ENCODE measurements at places on chromosomes 3 and 15.
A peak's percentile ranks its signal among the peaks of the same experiment; 100 is the strongest.

DNA sequence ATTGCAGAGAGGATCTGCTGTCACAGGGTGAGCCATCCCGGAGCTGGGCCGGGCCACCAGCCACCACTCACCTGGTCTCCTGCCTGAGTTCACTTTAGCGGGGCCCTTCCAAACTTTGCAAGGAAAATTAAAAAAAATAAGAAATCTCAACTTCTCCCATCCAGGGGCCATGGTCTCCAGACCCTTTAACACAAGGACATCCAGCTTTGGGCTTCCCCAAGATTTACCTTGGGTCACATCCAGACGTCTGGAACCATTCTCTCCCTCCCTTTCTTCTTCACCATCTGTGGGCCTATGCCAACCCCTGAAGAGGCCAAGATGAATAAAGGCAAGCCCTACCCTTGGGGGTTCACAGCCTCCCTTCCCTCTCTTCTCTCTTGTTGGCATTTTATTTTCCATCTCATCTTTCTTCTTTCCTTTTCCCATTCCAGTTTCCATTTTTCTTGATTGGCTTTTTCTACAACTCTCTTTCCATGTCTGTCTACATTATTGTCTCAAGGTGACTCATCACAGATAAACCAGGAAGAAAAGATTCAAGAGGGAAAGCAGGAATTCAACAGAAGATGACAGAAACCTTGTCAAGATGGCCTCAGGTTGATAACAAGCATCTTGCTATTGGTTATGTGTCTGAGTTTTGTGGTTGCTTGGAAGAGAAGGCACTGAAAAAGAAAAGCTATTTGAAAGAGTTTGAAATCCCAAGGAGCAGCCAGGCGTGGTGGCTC is 49.5 kb downstream of the ITGA11 start:
- DNase-seq, result no peak

GRCh38 chr3:132256989-132257388 is 60.2 kb upstream of the ACP3 start:
- DNase-seq, result no peak

- DNase-seq, result no peak
Measured at GRCh38 chr3:66107855-66108254, 69.1 kb upstream of the MAGI1 start.

GRCh38 chr15:74432271-74432967 is 1.3 kb downstream of the SEMA7A start:
- no peak for DNase-seq

DNA sequence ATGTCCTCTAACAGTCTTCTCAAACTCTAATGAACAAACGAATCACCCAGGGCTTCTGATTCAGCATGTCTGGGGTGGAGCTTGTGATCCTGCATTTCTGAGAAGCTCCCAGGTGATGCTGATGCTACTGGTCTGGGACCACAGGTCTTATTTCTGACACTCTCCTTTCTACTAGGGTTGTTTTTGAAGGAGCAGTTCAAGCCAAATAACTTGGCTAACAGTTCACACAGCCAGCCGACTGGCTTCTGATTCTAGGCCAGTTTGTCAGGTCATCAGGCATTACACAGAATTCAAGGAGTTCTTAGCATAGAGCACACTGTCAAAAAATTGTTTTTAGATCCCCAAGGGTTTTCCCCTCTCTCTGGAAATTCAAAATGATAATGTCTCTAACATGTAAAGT is 100.7 kb downstream of the TIGIT start:
- DNase-seq, result no peak

- DNase-seq, result no peak
Measured at GRCh38 chr3:195796795-195797194, 14.9 kb downstream of the MUC4 start.

DNA sequence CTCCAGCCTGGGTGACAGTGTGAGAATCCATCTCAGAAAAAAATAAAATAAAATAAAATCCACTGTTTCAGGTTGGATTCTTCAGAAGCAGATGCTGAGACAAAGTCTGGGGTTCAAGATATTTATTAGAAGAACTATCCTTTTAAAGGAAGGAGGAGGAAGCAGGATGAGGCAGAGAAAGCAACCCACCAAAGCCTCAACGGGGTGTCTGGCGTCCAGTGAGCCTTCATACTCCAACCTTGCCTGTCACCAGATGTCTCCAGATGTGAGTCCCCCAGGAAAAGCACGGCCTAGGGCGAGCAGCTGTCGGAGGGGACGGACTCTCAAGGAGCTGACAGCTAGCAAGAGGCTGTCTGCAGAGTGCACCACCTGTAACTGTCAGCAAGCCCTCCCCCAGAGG is 37.3 kb downstream of the MB21D2 start:
- DNase-seq, result no peak

DNA sequence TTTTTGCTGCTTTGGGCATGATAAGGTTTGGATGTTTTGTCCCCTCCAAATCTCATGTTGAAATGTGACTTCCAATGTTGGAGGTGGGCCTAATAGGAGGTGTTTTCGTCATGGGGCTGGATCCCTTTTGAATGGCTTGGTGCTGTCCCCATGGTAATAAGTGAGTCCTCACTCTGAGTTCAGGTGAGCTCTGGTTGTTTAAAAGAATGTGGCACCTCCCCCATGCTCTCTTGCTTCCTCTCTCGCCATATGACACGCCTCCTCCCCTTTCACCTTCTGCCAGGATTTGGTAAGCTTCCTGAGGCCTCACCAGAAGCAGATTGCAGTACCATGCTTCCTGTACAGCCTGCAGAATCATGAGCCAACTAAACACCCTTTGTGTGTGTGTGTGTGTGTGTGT is 255.5 kb downstream of the EPHB1 start:
- no peak for DNase-seq

DNA sequence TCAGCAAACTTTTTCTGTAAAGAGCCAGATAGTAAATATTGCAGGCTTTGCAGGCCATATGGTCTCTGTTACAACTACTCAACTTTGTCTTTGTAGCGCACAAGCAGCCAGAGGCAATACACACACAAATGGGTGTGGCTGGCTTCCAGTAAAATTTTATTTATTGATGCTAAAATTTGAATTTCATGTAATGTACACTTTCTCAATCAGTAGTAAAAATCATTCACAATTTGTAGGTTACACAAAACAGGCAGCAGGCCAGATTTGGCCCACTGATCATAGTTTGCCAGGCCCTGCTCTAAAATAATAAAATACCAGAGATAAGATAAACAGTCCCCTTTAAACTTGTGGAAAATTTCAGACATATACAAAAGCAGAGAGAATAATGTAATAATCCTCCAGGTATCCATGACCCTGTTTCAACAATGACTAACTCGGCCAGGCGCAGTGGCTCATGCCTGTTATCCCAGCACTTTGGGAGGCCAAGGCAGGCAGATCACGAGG is 330.3 kb downstream of the SHQ1 start:
- DNase-seq, result no peak

GRCh38 chr3:70095260-70095659 is 95.7 kb downstream of the SAMMSON start:
- DNase-seq, result no peak

DNA sequence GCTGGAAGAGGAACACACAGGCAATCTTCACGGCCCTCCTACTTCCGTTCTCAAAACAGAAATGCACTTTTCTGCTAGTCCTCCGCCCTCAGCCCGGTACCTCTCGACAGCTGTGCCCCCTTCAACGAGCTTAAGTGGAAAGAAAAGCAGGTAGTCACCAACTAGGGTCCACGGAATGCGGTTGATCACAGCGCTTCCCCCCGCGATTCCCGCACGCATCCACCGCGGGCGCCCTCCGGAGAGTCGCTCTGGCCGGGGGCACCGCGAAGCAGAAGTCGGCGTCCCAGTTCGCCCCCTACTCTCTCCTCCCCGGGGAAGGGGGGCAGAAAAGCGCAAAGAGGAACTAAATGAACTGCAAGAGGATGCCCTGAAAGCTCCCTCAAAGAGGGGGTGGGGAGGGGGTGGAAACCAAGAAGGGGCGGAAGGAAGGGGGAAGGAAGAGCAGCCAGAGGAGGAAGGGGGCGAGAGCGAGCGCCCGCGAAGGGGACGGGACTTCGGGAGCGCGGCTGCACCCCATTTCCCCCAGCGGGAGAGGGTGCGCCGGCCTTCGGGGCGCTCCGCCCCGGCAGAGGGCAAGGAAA is 738 bp downstream of the ACAP2 start:
- DNase-seq, result peak; percentile 31

GRCh38 chr3:52247409-52248164 is 2.0 kb downstream of the PPM1M start:
- no peak for DNase-seq

DNA sequence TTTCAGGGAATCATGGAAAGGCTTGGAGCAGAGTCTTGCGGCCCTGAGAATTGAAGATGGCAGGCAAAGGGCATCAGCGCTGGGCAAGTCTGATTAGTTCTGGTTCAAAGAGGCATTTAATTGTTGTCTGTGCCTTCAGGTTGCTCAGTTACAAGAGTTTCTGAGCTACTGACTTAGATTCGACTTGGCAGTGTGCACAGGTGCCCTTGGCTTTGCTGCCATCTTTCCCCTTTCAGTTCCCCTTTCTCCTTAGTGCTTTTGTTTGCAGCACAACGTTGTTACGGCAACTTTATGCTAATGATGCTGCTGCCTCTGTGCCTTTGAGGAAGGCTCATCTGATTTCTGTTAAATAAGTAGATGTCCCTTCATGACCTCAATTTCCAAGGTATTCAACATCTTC is 12.5 kb downstream of the P2RY14 start:
- DNase-seq, result no peak

- no peak for DNase-seq
Measured at GRCh38 chr3:149393345-149394160, 16.1 kb upstream of the TM4SF1 start.

GRCh38 chr3:14587740-14588360 is 47.7 kb upstream of the GRIP2 start:
- DNase-seq, result no peak
